ENCODE measurements at places on chromosomes 2 and 18.

DNA sequence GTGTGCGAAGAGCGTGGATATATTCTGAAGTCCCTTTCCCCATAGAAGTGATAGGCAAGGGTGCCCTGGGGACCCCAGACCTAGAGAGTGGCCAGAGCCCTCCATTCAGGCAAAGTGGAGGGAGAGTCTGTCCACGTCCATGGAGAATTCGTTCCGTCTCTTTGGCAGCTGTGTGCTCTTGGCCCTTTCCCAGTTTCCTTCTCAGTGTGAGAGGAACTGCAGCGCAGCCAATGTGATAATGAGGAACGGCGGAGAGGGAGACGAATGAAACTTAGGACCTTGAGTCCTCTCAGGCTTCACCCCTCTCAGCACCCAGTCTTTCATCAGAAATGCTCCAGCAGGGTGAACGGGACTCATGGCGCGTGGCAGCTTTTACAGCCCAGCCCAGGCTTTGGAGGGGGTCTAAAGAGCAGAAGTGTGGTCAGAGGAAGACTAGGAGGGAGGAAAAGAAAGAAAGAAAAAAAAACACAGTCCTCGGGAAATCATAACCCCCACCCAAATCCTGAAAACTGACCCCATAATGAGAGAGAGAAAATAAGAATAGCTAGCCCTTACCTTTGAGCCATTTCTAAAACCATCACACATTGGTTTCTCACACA lies 95.0 kb upstream of the RIOK3 start:
- DNase-seq: no peak

DNA sequence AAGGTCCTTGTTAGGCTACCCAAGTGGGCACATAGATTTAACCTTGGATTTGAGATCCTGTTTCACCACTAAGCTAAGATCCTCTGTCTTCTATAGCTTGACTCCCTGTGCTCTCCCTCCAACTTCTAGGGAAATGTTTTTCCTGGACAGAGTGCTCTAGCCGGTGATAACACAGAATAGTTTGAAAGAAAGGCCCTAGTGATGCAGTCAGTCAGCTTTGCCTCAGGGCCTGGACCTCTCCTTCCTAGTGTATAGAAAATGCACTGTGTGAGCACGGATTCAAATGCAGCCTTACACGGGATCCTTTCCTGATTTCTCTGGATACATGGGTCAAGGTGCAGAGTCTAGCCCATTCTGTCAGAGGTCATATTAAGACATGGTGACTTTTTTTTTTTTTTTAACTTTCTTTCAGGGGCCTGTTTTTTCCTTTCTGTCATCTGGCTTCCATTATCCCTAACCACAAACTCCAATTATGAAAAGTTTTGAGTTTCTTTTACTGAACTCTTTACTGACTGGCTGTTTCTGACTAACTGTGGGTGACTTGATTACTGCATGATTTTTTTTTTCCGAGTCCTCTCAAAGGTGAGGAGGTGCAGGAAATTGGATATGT lies 122.6 kb downstream of the LRP1B start:
- no peak for DNase-seq

DNA sequence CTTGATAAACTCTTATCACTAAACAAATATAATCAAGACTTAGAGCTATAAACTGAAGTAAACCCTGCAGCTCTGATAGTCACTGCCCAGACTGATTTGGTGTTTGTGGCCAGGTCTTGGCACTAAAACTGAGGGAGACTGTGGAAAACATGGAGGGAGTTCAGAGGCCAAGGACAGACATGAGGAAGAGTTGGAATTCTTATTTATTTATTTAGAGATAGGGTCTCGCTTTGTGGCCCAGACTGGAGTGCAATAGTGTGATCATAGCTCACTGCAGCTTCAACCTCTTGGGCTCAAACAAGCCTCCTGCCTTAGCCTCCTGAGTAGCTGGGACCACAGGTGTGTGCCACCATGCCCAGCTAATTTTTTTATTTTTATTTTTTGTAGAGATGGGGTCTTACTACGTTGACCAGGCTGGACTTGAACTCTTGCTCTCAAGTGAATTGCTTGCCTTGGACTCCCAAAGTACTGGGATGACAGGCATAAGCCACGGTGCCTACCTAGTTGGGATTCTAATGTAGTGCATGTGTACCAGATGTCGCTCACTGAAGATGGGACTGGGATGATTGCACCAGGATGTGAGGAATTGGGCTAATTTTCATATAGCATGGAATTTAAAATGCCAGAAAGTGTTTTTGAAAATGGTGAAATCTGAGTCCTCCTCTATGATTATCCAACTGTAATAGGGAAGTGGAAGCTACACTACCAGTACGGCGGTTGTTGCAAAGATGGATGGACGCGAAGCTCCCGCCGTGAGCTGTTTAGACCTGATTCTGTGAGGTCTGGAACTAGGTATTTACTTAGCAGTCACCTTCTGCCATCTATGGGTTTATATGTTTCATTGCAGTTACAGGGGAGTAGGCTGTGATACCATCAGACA lies 52.7 kb upstream of the CTLA4 start:
- DNase-seq: peak; percentile 26

GRCh38 chr2:191410646-191411436 lies 165.6 kb downstream of the MYO1B start:
- DNase-seq: no peak

DNA sequence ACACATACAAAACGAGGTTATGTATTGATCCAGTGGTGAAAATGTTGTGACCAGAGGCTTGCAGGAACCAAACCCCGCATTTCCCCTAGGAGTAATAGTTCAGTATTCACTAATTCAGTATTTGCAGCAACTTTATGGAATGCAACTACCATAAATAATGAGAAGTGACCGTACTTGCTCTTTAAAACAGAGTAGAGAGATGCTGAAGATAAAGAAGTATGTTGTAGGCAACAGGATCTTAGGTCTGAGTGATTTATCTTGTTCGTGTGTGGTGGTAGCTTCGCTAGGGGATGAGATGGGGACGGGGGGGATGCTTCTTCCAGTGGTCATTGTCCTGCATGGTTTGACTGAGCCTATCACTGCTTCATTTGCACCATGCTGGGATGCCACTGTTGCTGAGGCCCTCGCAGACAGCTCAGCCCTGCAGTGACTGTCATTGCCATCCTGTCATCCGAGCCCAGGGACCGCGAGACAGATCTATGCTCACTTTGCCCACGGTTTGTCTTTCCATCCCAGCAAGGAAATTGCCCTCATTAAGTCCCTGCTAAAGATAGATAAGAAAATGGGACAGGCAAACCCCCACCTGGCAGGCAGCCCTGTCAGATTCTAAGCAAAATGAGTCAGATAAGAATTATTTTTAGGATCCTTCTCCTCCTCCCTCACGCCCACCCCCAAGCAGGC lies 181.3 kb downstream of the CTIF start:
- DNase-seq: no peak

DNA sequence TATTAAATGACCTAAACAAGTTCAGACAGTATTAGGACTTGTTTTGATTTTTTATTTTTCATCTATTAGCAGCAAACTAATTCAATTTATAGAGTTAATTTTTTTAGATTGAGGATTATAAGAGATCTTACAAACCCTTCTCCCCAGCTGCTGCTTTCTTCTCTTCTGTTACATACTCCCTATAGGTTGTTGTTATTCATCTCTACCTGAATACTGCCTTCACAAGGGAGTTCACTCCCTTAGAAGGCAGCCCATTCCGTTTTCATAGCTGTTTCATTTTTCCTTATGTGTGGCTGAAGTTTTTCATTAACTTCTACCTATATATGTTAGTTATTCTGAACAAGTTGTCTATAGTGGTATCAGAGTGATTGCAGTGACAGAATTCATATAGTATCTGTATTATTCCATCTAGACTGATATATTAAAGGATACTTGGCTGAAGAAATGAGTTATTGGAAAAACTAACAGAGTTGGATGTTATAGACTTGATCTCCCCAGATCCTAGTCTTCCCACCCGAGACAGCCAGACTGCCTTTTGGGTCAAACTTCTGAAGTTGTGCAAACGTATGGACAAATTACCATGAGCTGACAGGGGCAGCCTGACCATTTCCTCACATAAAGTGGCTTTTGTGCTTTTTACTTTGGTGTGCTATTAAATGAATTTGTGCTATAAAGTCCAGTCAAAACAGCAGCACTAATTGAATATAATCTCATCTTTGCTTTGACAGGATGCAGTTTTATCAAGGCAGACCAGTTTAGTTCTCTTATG lies 8.7 kb downstream of the GLS start:
- no peak for DNase-seq

GRCh38 chr2:188391354-188391753 lies 99.7 kb downstream of the GULP1 start:
- no peak for DNase-seq

DNA sequence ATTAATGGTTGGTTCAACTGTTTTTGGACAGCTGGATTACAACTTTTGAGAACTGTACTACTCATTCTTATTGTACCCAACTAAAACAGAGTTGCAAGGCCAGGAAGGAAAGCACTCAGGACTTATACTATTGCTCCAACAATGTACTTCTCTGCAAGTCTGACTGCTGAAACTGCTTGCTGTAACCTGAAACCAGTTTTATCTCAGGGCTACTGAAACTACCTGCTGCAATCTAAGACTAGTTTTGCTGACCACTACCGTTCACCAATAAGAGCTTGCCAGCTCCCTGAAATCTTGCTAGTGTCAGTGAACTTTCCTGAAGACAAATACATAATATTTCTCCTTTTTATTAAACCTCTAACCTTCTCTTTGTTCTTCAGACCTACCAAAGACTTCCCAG lies 157.3 kb downstream of the CDCA7 start:
- no peak for DNase-seq

DNA sequence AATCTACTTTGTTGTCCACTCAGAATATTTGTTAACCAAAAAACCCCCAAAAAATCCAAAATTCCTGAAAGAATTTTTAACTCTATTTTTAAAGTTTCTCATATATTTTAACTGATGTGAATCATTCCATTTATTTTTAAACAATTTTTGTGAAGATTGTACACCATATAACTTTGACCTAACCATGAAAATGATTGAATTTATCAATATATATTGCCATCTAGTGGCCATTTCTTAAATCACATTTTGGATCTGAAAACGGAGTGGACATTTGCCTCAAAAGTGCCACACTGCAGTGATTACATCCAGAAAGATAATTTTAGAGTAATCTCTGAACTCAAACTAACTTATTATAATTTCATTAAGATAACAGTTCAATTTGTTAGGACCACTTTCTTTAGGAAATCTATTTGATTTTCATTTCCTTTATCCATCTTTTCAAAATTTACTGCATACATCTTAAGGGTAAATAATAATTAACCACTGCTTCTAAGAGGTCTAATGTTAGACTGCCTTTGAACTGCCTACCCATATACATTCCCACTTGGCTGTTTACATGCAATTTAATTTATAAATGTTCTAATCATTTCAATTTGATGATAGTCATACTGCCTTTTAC lies 71.1 kb downstream of the DSC3 start:
- DNase-seq: no peak

DNA sequence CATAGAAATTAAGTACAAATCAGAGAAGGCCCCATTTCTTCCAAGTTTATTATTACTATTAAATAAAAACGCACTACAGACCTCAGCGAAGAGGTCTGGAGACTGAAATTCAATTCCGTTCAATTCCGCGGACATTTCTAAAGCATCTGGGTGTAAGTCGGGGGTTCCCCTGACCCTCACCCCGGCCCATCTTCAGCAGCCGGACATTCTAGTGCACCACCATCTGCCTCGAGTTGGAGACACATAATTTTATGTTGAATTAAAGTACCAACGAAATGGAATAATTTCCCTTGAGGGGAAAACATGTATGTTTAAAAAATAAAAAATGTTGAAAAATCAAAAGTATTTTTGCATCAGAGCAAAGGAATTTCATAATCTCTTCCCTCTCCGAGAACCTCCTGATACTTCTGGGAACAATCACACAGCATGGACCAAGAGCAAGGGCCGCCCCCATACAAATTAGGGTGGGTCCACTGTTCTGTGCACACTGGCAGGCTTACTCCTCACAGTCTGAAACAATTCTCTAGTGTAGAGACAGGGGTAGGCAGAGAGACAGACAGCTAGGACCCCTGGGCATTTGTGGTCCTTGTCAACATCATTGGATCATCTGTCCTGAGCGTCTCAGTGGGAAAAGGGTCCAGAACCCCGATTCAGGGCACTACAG lies 29.3 kb downstream of the MBP start:
- DNase-seq: no peak

GRCh38 chr2:157874348-157874747 lies 1.8 kb downstream of the ACVR1 start:
- DNase-seq: no peak

DNA sequence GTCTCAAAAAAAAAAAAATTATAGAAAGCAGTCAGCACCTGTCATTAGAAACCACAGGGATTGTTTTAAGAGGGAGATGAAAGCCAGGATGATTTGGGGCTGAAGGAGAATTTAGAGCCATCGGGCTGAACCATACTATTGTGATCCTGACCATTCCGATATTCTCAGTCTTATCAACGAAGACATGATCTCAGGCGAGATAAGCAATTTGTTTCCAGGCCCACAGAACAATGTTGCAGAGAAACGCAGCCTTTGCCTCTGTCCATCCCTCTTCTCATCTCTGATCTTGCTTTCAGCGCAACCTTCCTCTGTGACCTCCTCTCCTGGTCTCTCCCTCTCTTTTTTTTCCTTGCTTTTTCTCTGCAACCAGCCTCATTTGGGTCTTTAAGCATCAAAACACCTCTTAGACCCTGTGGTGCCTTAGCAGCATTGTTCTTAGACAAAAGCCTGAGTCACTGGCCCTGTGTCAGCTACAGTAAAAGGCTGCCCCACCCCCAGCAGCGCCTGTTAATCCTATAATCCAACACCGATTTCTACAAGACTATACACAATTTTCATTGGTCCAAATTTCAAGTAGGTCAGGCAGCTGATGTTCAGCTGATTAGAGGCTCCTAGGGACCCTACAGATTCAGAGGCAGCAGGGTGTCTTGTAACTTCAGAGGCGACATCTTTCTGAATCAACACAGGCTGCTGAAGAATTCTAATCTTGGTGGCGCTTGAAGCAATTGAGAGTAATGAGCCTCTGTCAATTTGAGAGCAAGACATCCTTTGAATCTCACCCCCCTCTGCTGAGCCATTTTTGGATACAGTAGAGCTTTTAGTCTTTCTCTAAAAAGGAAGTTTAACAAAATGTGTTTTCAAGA lies 206.0 kb downstream of the NCK2 start:
- no peak for DNase-seq

DNA sequence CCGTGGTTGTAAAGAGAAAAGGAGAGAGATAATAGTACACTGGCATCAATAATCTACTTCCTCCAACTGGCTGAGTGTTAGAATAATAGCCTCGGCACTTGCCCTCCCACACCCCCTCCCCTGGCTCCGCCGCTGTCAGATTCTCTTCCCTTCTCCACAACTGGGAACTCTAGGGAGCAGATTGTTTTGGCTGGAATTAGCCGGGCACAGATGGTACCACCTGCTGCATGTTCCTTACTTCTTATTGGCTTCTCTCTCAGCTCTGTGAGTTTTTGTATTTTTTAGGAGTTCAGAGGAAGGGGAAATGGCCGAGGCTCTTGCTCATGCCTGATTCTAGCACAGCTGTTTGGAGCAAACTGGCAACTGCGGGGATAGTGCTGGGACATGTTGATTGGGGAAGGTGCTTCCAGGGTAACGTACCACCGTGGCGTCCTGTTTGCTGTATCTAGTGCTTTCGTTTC lies 140.0 kb downstream of the ZEB2 start:
- no peak for DNase-seq

GRCh38 chr2:102359527-102359926 lies 3.9 kb downstream of the IL18R1 start:
- no peak for DNase-seq

All from T-helper 17 cell (primary cell).